ENCODE measurements at places on chromosomes 12 and 14.

DNA sequence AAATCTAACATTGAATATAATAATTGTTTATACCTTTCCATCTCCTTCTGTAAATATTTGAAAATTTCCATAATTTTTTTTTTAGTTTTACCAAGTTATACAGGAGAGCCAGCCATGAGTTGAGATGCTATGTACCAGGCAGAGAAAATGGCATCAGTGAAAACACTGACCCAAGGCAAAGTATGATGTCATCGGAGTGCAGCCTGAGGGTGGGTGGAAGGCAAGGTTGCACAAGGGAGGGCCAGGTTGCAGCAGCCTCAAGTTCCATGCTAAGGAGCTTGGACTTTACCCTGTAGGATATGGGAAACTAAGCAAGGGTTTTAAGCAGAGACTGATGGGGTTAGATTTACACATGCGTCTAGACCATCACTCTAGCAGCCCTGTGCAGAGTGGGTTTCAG lies 441.1 kb downstream of the BCAT1 start:
- no peak for DNase-seq

DNA sequence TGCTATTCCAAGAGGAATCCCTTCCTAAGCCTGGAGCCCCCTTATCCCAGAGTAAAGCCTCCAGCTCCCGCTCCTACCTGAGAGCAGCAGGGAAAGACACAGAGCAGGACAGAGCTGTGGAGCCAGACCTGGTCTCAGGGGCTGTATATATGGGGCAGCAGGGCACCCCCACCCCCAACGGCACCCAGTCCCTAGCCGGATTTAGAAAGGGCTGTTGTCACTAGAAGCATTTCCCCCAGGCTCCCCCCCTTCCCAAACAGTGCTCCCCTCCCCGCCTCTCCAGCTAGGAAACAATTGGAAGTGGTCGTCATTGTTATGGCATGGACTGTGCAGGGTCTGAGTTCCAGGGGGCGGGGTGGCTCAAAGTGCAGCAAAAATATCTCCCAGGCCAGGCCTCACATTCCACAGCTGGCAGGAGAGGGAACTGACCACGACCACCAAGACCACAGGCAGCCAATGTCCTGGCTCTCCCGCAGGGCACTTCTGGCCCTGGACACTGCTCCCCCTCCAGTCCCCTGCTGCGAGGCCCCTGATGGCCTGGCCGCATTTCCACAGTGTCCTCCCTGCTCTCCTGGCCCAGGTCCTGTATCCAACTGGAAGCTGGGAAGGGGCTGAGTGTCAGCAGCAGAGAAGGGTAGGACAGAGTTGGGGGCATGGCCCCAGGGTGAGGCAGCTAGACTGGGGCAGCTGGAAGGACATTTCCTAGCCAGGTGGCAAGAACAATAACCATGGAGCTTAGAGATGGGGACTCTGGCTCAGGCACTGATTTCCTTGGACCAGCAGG lies at the start of gene MYH7:
Gene MYH7, minus strand, starts transcription at position 118 of the 784 bp plus-strand sequence. CDS start 1,928 bp downstream, outside the sequence.
- DNase-seq, result no peak

DNA sequence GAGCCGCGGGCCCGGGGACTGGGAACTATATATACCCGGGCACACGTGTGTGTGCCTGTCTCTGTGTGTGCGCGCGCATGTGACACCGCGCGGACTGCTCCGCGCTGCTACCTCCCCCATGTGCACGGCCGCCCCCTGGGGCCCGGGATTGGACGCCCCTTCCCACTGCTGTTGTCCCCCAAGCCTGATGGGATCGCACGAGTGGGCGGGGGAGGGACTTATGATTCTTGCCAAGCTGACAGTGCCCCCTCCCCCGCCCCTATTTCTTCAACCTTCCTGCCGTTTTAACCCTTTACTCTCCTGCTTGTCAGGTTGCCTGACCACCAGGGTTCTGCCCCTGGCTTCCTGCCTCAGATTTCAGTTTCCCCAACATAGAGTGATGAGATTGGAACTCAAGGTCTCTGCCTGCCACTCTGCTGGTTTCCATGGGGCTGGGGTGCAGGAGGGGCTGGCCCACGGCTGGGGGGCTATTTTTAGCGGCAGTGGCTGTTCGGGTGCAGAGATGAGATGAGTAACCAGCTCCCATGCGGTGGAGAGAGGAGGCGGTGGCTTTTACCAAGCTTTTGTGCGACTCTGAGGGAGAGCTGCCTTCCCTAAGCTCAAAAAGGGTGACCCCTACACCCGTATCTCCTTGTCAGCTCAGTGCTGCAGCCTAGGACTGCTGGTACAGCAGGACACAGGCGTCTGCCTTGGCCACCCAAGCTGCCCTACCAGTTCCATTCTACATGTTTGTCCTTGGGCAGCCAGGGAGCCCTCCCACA lies at the start of gene DDN:
Gene DDN, minus strand, starts transcription at position 5 of the 761 bp plus-strand sequence. CDS start 88 bp downstream, outside the sequence.
- DNase-seq, result peak; percentile 76

- DNase-seq, result no peak
These were observed 1093.3 kb downstream of the SLC16A7 start for GRCh38 chr12:60689137-60689536.

- no peak for DNase-seq
These were observed 143.4 kb upstream of the PRICKLE1 start for GRCh38 chr12:42732908-42733411.
